ENCODE measurements at places on chromosomes 11 and 22. TPM values are rescaled to one million over a fixed set of nuclear protein-coding genes. Genes with fewer than 3 reads are reported as not detected.

CDCA5 gene
- polyA plus RNA-seq: 0.50 TPM

APOBEC3F gene
- 14.9 TPM for polyA plus RNA-seq

MMP27 gene
- not detected for polyA plus RNA-seq

FGF19 gene
- polyA plus RNA-seq: not detected

TTC28 gene
- polyA plus RNA-seq: 5.7 TPM

CBLIF gene
- polyA plus RNA-seq: not detected

LRRC75B gene
- polyA plus RNA-seq: 6.1 TPM

OR52I2 gene
- not detected for polyA plus RNA-seq

AIFM3 gene
- polyA plus RNA-seq: 1.4 TPM

C11orf86 gene
- not detected for polyA plus RNA-seq

SYT9 gene
- 0.07 TPM for polyA plus RNA-seq

SOX6 gene
- 3.3 TPM for polyA plus RNA-seq

MISFA gene
- polyA plus RNA-seq: 8.2 TPM

GSTT4 gene
- polyA plus RNA-seq: not detected

PAMR1 gene
- polyA plus RNA-seq: 5.7 TPM

MEI1 gene
- 0.34 TPM for polyA plus RNA-seq

HTR3A gene
- polyA plus RNA-seq: 0.09 TPM

SELENOM gene
- polyA plus RNA-seq: 219 TPM

PACSIN3 gene
- 137 TPM for polyA plus RNA-seq

SCN2B gene
- polyA plus RNA-seq: 4.1 TPM

MS4A12 gene
- polyA plus RNA-seq: not detected

OR2AT4 gene
- not detected for polyA plus RNA-seq

SCGB1A1 gene
- polyA plus RNA-seq: not detected

MMP13 gene
- polyA plus RNA-seq: not detected

BSCL2 gene
- polyA plus RNA-seq: 34.3 TPM

OR51B5 gene
- polyA plus RNA-seq: 0.14 TPM
